ENCODE measurements at places on chromosomes 6 and 20.

DNA sequence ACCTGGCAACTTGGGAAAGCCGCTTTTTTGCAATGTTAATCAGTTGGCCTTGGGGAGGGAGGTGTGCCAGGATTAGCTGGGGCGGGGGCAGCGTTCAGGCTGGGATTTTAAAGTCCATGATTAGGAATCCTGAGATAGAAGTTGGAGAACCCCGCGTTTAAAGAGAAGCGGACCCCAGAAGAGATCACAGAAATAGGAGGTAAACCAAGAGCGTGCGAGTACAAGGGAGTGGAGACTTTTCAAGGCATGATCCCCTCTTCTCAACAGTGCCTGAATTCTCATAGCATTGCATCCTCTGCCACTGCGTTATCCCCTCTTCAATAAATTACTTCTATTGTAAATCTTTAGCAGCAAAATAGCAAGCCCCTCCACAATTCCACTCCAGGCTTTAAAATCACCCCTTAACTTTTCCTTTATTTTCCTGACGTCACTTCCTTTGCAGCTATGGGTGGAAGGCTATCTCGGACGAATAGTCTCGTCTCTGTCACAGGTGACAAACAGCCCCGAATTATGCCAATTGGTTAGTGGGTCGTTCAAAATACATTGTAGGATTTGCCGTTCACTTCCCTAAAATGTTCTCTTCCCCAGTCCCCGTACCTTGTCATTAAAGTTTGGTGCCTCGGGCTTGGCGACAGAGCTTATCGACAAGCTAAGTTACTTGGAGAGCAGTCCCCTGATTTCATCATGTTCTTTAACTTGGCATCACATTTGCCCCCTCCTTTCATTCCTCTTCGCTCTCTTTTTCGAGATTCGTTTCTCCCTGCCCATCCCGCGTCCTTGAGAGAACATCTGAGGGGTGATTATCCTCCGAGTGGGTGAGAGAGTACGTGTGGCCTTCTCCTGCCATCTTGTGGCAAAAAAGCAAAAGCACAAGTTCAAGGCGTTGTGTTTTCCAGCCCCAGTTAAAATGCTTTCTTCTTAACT is 17.1 kb downstream of the OR2B2 start:
- peak; percentile 47 for DNase-seq

- no peak for DNase-seq
These were observed 86.3 kb downstream of the CHMP4B start for GRCh38 chr20:33897313-33897912.

- no peak for DNase-seq
These were observed 17.2 kb upstream of the NCR2 start for GRCh38 chr6:41318261-41318653.

GRCh38 chr6:138184230-138184629 is 22.5 kb downstream of the ARFGEF3 start:
- no peak for DNase-seq

DNA sequence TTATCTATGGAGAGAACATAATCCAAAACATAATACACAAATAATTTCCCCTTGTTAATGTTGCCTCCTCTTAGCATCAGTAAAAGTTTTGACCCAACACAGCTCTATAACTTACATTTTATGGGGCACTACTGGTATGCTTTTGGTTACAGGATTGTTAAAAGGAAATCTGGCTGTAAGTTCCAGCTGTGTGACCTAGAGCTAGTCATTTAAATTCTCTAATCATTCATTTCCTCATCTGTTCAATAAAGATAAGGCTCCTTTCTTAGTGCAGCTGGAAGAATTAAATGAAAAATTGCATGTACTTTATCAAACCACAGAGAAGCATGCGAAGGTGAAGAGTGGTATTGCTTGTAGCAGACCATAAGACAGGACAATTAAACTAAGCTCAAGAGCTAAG is 4.6 kb downstream of the SLC17A2 start:
- DNase-seq, result no peak

DNA sequence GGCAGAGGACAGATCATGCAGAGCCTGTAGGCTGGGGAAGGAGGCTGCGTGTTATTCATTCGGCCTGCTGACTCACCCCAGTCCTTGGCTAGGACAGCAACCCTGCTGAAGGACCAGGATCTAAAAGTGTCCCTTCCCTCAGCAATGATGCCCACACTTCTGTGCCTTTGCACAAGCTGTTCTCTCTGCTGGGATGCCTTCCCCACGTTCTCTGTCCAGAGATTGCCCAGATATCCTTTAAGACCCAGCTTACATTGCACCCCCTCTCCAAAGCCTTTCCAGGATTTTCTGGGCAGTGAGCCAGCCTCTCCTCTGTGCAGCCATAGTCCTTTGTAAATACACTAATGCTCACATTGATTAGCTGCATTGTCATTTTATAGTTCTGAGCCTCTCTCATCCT is 99.3 kb upstream of the CHD6 start:
- no peak for DNase-seq

DNA sequence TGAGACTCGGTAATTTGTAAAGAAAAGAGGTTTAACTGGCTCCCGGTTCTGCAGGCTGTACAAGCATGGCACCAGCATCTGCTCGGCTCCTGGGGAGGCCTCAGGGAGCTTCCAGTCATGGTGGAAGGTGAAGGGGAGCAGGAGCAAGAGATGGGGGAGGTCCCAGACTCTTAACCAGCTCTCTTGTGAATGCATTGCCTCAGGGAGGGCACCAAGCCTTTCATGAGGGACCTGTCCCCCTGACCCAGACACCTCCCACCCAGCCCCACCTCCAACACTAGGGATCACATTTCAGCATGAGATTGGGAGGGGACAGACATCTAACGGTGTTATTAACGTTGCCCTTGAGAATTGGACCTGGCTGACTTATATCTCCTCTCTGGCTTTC is 68.6 kb downstream of the PTPN1 start:
- no peak for DNase-seq

DNA sequence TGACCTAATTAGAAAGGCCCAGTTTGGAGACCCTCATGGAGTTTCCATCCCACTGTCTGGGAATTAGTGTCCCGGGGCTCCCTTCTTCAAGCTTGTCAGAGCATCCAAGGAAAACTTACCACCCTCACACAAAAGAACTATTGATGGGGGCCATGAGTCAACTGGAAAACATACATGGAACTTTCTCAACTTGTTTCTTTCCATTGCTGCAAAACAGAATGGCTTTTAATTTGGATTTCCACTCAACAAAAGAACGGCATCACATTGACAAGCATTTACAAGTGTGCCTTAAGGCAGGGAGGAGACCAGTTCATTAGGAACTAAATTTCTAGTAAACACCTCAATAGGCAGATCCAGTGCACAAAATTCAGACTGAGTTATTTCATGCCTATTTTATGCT is 289.1 kb upstream of the PREP start:
- DNase-seq, result no peak

DNA sequence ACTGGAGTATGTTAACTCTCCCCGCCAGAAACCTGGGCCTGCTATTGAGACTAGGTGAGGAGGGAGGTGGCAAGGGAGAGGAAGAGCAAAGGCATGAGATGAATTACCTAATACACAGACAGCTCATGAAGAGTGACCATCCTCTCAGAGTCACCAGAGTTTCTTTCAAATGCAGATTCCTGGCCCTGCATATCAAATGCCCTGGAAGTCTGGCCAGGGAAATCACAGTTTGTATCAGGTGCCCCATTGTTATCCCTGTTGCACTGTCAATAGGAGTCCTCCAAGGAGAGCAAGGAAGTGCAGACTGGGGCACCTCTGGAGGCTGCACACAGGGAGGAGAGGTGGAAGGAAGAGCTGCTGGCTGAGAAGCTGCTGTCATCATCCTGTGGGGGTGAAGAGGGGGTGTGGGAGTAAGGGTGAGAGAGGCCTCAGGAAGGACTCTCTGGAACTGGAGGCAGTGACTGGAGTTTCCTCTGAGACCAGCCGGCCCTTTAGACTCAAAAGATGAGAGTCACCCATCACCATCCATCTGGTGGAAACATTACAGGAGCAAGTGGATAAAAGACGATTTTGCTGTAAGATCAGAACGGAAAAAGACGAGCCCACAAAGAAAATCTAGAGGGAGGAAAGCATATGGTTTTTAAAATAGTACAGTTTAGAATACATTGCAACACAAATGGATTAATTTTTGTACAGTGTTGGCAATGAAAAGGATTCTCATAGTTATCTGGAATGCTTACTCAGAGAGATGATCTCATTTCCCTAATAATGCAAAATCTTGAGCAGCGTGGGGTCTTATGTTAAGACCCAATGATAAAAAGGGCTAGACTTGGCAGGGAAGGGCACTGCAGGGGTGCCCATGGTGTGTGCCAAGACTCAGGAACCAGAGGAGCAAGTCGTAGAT is 268.1 kb downstream of the UST start:
- DNase-seq, result no peak

- DNase-seq, result no peak
These were observed 62.1 kb downstream of the OLIG3 start for GRCh38 chr6:137432054-137432611.

DNA sequence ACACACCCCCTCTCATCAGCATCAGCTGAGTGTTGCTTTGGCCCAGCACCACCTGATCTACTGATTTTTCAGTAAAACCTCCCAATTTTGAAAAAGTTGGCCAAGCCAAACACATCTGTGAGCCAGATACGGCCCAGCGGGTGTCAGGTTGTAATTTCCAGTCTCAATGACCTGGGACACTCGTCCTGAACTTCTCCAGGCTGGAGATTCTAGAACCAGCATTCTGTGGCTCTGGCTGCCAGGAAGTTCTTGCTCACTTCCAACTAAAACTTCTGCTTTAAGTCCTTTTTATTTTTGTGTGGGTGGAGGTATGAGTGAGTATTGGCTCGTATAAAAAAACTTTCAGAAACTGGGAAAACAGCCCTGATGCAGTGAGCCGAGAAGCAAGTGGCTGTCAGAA is 5.1 kb downstream of the KIAA1755 start:
- no peak for DNase-seq

- peak; percentile 10 for DNase-seq
These were observed 235.0 kb downstream of the GMPR start for GRCh38 chr6:16473184-16473907.

DNA sequence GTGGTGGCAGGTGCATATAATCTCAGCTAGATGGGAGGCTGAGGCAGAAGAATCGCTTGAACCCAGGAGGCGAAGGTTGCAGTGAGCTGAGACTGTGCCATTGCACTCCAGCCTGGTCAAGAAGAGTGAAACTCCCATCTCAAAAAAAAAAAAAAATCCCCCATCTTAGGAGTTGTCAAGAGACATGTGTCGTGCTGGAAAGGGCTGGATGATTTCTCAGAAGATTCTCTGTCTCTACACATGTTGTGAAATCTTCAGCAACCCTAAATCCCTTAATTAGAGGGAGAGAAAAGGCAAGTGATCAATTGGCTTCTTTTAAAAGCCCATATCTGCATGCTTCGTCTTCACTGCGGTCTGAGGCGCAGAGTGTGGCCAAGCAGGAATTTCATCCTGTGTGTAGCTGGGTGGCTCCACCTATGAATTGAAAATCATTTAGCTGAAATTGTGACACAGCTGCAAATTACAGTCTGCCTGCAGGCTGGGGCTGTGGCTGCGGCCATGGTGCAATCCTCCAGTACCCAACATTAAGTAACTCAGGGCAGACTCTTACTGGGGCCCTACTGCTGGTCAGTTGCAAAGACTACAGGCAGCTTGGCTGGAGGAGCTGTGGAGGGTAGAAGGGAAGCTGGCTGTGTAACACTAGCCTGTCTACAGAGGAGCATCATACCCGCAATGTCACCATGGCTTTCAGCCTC is 3.2 kb upstream of the TGM3 start:
- no peak for DNase-seq

GRCh38 chr6:157258878-157259277 is 64.4 kb downstream of the TMEM242 start:
- no peak for DNase-seq

All from T-cell (primary cell).